ENCODE measurements at places on chromosomes 7 and 10.

DNA sequence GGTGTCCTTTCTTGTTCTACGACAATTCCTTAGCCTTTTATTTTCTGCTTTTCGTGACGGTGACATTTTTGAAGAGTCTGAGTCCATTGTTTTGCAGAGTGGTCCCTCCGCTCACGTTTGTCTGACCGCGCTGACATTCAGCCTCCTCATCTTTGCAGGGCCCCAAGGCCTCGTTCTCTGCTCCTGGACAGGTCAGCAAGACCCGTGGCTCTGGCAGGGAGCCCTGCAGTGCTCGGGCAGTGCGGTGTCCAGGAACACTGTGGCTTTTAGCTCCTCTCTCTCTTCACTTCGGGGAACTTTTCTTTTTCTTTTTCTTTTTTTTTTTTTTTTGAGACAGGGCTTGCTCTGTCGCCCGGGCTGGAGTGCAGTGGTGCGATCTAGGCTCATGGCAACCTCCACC lies 142.5 kb downstream of the DNAJB6 start:
- no peak for DNase-seq

DNA sequence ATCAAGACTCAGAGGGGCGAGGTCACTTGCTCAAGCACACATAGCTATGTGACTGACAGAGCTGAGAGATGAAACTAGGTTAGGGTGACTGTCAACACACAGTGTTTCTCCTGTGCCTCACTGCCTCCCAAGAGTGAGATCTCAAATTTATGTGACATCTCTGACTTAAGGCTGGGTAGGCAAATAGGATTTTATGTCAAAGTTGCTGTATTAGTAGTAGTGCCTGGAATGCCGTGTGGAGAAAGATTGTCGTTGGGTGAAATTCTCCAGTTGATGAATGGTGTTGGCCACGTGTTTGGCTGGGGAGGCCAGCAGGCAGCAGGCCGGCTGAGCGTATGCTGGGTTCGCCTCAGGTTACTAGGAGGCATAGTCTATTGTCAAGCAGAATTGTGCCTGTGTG lies 148.3 kb upstream of the BMPER start:
- peak; percentile 43 for DNase-seq

DNA sequence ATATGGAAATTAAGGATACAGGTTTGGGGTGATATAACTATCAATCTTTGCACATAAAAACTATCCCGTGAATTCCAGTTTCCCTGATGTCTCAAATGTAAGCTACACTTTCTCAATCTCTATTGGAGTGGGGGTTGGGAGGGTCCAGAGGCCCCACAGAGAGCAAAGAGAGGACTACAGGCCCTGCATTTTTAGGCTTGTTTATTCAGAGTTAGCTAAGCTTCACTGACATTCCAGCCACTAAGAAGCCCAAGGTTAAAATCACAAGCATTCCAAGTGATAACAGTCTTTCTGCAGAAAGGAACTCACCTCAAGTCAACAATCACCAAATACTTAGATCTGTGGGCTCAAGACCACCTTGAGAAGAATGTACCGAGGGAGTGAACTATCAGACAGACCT lies 31.6 kb upstream of the LAMB1 start:
- DNase-seq, result no peak

DNA sequence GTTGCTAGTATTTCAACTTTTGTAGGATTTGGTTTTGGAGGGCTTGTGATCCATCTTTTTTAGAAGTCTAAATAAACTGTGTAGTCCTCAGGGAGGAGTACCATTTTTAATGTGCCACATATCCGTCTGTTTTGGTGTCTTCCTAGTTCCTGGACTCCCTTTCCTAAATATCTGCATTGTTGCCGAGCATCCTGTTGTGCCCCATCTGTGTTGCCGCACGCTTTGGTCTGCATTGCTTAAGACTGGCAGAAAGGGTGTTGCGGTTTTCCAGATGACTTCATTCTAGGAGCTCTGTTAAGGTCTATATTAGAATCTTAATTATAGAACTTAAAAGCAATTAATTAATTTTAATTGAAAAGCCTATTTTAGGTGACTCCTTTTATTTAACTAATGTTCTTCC lies 49.4 kb downstream of the RBM33 start:
- no peak for DNase-seq

- DNase-seq, result no peak
These were observed 72.2 kb upstream of the NUPR2 start for GRCh38 chr7:56188376-56188775.

- no peak for DNase-seq
These were observed at the start of gene EPDR1 for GRCh38 chr7:37920305-37920848. Gene EPDR1 (plus strand): TSS chr7:37920640. CDS start chr7:37920940, 300 bp downstream.

- DNase-seq, result peak; percentile 39
These were observed 161.3 kb upstream of the NPVF start for GRCh38 chr7:25389489-25390106.

DNA sequence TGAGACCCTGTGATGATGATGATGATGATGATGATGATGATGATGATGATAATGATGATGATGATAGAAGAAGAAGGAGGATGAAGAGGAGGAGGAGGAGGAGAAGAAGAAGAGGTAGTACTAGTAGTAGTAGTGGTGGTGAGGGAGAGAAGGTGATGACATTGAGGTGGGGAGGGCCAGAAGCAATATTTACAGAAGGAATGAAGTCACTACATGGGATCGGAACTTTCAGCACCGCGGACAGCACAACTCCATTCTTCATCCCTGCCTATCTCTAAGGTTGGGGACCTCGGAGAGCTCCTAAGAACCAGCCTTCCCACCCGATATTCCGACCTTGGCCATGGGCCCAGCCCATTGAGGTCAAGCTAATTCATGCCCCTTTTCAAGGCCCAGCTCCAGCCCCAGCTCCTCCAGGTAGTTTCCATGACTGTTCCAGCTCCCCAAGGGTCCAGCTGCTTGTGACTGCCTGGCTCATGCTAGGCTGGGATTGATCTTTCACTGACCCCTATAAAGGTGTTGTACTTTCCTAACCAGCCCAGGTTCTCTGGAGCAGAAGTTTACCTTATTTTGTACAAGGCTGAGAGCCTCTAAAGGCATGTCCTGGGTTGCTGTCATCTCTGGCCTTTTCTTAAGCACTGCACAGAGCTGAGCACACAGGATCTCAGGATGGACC lies 10.3 kb downstream of the CRHR2 start:
- DNase-seq, result peak; percentile 53

DNA sequence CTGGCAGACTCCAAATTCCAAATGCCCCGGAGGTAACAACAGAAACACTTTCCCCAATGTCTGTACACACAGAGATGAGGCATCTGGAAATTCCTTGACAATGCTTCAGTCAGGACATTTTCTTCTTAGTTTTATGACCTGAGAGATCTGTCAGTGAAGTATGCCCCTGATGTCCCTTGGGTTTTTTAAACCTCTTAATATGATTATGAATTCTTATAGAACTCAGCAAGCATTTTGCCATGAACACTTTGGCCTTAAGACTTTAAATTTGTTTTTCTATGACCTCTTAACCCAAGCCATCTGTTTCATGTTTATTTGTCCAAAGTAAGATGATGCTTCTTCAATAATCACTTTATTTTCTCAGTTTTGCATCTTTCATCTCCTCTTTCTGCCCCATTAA lies 1206.2 kb downstream of the GATA3 start:
- no peak for DNase-seq

GRCh38 chr7:55061726-55062499 lies 43.1 kb downstream of the EGFR start:
- DNase-seq, result no peak

DNA sequence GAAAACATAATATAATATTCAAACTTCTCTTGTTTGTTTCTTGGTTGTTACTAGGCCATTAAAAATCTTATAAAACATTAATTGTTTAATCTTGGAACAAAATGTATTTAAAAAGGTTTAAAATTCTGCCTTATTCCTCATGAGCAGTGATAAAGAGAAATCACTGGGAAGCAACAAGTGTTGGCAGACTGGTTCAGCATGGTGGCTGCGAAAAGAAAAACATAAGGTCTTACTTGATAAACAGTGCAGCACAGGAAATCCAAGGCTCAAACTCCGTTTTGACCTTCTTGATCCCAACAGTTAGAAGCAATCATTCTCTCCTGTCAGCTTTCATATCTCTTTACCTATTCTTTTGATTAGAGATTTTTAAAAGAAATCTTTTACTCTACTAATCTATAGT lies 530.8 kb downstream of the CNTNAP2 start:
- no peak for DNase-seq

- DNase-seq, result no peak
These were observed 199.7 kb downstream of the BMPER start for GRCh38 chr7:34104992-34105391.

All from EL (cell line).